Caco-2 (cell line): ENCODE measurements at places on chromosomes 7 and 10. TPM values are rescaled to one million over a fixed set of nuclear protein-coding genes. Genes with fewer than 3 reads are reported as not detected.

GRCh38 chr7:44982535-44982923, 3.7 kb upstream of the MYO1G start:
- DNase-seq: no peak

DNA sequence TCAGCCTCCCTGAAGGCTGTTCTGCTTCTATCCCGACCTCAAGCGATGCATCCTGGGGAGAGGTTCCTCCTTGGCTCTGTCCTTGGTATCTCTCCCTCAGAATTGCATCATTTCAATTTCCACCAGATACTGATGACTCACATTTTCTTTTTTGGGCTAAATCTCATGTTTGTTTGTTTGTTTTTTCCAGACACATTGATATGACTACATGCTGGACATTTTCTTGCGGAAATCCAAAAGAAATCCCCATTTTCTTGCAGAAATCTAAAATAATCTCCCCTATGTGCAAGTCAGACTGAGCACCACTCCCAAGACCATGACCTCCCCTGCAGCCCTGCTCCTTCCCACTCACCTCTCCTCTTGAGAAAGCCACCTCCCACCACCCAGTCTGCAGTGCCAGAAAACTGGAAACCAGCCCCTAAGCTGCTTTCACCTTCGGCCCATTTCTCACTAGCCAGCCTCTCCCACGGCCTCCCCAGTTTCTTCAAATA, 260.2 kb upstream of the PRKCQ start:
- DNase-seq: no peak

CYP17A1 gene
- total RNA-seq: not detected in 2 replicates

SLC13A1 gene
- total RNA-seq: not detected in 2 replicates

PKD2L1 gene
- total RNA-seq: 0.19 TPM in 1 of 2 replicates, not detected in the other
